ENCODE measurements at places on chromosomes 3 and 15. TPM values are rescaled to one million over a fixed set of nuclear protein-coding genes. Genes with fewer than 3 reads are reported as not detected.

Gene TMCO5A
- not detected for polyA plus RNA-seq

Gene NOX5
- polyA plus RNA-seq: not detected

Gene ARRDC4
- 0.59 TPM for polyA plus RNA-seq

Gene ISG20
- polyA plus RNA-seq: 832 TPM

Gene ADCY5
- polyA plus RNA-seq: 0.08 TPM

Gene RTP1
- polyA plus RNA-seq: not detected

Gene P2RY13
- not detected for polyA plus RNA-seq

Gene NAALADL2
- not detected for polyA plus RNA-seq
